Foreskin keratinocyte (primary cell): ENCODE measurements at places on chromosomes 3 and 15. TPM values are rescaled to one million over a fixed set of nuclear protein-coding genes. Genes with fewer than 3 reads are reported as not detected.

- no peak for DNase-seq
Measured at GRCh38 chr3:151297429-151297828, 19.1 kb upstream of the P2RY14 start.

DNA sequence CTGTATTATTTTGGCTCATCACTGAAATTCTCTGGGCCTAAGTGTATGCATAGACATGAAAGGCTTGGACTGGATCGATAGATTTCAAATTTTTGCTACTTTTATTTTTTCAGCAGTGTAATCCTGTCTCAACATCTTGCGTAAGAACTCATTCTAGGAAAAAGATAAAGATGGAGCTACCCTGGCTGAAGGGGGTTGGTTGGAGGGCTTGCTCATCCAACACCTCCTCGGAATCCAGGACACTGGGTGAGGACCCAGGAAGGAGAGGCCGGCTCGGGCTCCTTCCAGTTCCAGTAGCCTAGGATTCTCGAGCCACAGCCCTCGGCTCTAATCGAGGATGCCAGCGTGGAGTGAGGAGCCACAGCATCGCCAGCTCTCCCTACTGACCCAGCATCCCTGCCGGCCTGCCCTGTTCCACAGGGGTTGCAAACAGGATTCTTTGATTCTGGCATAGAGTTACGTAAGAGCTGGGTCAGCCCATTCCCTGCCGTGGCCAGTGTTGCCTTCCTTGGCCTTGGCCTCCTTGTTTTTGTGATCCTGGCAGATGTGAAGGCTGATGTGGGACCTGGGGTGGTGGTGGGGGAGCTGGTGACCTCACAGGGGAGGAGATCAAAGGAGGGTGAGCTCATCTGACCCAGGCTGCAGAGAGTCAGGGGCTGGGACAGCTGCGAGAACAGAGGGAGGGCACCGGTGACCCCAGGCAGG, 149.5 kb downstream of the ALDH1A2 start:
- no peak for DNase-seq

GRCh38 chr3:189772584-189772983, 141.4 kb downstream of the TP63 start:
- peak; percentile 11 for DNase-seq

The ARHGEF26 gene
- 1.4 and 1.7 TPM in 2 replicates for polyA plus RNA-seq

- DNase-seq: peak; percentile 34
Measured at GRCh38 chr3:170864525-170865208, 5.3 kb downstream of the RPL22L1 start.

GRCh38 chr3:192957441-192958021, 39.9 kb upstream of the MB21D2 start:
- peak; percentile 91 for DNase-seq
